ENCODE measurements at places on chromosomes 1 and 21.

GRCh38 chr1:220991959-220992704 is 112.9 kb downstream of the HLX start:
- DNase-seq, result no peak

GRCh38 chr1:78009836-78010235 is 5.1 kb downstream of the DNAJB4 start:
- no peak for DNase-seq

DNA sequence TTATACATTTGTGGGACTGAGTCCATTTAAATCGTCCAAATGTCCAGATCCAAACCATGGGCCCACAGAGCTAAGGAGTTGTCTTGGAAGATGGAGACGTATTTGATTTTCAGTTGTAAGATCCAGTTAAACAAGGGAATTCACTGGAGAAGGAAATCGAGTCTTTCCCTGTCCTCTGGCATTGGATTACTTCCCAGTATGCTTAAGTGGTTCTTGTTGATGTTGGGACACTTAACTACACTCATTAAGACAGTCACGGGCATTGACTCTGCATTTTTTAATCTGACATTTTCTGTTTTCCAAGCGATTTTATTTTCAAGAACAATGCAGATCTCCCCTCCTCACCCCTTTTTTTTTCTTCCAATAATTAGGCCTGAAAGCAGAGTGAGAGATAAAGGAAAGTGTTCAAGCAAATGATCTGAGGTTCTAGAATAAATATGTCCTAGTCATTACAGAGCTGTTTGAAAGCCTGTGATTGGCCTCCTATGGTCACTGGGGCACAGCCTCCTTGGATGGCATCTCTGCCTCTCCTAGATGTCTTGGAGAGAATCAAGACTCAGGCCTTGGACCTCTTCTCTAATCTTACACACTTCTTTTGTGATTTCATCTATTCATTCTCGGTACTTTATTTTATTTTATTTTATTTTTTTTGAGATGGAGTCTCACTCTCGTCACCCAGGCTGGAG is 48.9 kb downstream of the CD247 start:
- no peak for DNase-seq

DNA sequence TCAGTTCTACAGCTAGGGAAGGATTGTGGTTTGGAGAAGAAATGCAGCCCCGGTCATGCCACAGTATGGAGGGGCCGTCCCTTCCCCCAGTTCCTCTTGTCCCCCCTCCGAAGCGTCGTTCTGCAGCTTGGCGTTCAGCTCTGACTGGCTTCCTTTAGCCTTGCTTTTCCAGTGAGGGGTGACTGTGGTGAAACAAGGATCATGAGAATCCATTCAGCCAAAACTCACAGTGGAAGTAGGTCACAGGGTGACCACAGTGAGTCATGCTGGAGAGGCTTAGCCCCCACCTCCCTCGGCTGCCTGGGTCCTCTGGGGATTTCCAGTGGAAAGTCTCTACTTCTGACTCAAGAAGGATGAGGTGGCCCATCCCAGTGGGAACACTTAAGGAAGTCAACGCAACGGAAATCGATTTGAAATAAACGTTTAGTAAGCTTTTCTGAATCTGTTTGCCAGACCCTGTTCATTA is 37.3 kb upstream of the COL6A2 start:
- DNase-seq, result no peak

DNA sequence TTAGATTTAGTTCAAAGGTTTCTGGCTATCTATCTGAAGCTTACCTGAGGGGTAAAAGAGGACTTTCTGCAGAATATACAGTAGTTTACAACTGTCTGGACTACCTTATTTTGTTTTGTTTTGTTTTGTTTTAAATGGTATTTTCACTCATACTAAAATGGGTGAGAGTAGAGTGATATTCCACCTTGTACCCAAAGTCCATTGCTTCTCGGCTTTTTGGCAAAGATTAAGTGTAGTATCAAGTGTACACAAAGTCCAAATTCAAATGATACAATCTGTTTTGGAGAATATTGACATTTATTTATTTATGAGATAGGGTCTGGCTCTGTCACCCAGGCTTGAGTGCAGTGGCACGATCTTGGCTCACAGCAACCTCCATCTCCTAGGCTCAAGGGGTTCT is 11.7 kb upstream of the SMG7 start:
- no peak for DNase-seq

- DNase-seq, result no peak
Measured at GRCh38 chr1:170073893-170074249, 624 bp downstream of the KIFAP3 start.

- DNase-seq, result no peak
Measured at GRCh38 chr1:70517444-70517843, 106.4 kb downstream of the CTH start.

- no peak for DNase-seq
Measured at GRCh38 chr1:96815914-96816313, 94.3 kb downstream of the PTBP2 start.

- no peak for DNase-seq
Measured at GRCh38 chr1:73463873-73464272, 734.1 kb downstream of the LRRIQ3 start.

Measured in NCI-H187 treated with DMSO at 0.1 percent for 48 hours (cell line).